CD8-positive, alpha-beta T cell (primary cell): ENCODE measurements at places on chromosomes 3 and 15.

- DNase-seq: no peak
Measured at GRCh38 chr3:128369881-128370642, 96.6 kb downstream of the DNAJB8 start.

GRCh38 chr15:78682004-78682651 is 41.1 kb upstream of the CHRNB4 start:
- no peak for DNase-seq

GRCh38 chr3:158463556-158463955 is 107.4 kb upstream of the MLF1 start:
- no peak for DNase-seq

GRCh38 chr3:126134219-126134975 is 46.0 kb downstream of the ALDH1L1 start:
- peak; percentile 39 for DNase-seq

- DNase-seq: no peak
Measured at GRCh38 chr3:127674101-127674721, 1.5 kb downstream of the ABTB1 start.

DNA sequence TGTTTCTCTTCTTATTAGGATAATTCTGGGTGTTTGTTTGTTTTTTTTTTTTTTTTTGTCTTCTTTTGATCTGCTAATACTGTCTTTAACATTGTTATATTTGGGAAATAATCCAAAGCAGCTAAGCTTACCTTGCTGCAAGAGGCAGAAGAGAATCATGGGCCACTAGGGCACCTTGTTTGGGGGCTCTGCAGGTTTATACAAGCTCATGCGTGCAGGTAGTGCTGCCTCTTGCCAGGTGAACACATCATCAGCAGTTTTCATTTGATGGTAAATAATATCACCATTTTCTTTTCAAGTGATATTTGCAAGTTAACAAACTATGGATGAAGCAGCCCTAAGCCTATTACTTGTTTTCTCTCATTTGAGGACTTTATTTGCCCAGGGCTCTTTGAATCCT is 37.9 kb downstream of the MAP3K13 start:
- no peak for DNase-seq

DNA sequence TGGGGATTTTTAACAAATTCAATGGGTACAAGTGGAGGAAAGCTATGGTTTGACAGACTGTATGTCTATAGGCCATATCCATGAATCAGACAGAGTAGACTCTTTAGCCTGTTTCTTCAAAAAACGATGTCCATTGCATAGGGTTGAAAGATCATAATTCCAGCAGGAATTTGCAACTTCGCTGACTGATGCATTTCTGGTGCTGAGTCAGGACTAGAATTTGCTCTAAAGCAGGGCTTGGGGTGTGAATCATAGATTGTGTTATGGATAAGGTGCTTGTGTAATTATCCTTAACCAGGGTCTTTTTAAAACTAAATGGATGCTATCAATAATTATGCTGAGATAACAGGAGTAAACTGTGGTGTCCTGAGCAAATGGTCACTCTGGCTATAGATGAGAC is 200.4 kb upstream of the TBC1D5 start:
- no peak for DNase-seq

DNA sequence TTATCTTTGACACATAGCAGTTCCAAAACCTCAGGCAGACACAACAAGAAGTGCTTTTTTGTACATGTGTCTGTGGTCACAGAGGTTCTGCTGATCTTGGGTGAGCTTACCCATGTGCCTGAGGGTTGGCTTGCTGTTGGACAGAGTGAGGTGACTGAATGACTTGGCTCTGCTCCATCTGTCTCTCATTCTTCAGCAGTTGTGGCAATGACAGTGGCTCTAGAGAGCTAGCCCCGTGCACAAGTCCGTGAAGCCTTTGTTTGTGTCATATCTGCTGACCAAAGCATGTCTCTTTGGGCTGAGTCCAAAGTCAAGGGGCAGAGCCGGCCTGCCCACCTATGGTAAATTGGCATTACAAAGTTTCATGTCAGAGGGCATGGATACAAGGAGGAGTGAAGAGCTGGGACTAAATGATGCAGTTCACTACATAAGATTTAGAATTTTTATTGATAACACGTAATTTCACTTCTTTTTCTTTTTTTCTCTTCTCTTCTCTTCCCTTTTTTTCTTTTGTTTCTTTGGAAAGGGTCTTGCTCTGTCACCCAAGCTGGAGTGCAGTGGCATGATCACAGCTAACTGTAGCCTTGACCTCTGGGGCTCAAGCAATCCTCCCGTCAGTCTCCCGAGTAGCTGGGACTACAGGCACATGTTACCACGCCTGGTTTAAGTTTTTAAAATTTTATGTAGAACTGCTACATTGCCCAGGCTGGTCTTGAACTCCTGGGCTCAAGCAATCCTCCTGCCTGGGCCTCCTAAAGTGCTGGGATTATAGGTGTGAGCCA is 77.9 kb downstream of the ITPR1 start:
- no peak for DNase-seq

GRCh38 chr3:187136337-187136736 is 3.0 kb downstream of the RPL39L start:
- no peak for DNase-seq
